Thoracic aorta endothelial cell (primary cell): ENCODE measurements at places on chromosomes 5 and 9. TPM values are rescaled to one million over a fixed set of nuclear protein-coding genes. Genes with fewer than 3 reads are reported as not detected.

The CREB3 gene
- total RNA-seq, result 40.8 and 60.0 TPM in 2 replicates

The SLC6A18 gene
- total RNA-seq, result not detected in 2 replicates

The RALGDS gene
- total RNA-seq, result 32.0 and 35.2 TPM in 2 replicates

The TMEFF1 gene
- total RNA-seq, result 4.1 and 6.2 TPM in 2 replicates

The GCNT4 gene
- total RNA-seq, result 0.07 and 0.13 TPM in 2 replicates

The PCDHGA4 gene
- 2.2 and 5.2 TPM in 2 replicates for total RNA-seq

The LURAP1L gene
- total RNA-seq, result 3.8 and 4.5 TPM in 2 replicates

The LCN12 gene
- total RNA-seq, result not detected in 2 replicates

The GRXCR2 gene
- total RNA-seq, result not detected in 2 replicates

The SHOC1 gene
- not detected in 2 replicates for total RNA-seq

The COL23A1 gene
- not detected in 2 replicates for total RNA-seq

The GALNT12 gene
- 1.4 and 1.5 TPM in 2 replicates for total RNA-seq
